ENCODE measurements at places on chromosomes 1 and 21.
A peak's percentile ranks its signal among the peaks of the same experiment; 100 is the strongest.

DNA sequence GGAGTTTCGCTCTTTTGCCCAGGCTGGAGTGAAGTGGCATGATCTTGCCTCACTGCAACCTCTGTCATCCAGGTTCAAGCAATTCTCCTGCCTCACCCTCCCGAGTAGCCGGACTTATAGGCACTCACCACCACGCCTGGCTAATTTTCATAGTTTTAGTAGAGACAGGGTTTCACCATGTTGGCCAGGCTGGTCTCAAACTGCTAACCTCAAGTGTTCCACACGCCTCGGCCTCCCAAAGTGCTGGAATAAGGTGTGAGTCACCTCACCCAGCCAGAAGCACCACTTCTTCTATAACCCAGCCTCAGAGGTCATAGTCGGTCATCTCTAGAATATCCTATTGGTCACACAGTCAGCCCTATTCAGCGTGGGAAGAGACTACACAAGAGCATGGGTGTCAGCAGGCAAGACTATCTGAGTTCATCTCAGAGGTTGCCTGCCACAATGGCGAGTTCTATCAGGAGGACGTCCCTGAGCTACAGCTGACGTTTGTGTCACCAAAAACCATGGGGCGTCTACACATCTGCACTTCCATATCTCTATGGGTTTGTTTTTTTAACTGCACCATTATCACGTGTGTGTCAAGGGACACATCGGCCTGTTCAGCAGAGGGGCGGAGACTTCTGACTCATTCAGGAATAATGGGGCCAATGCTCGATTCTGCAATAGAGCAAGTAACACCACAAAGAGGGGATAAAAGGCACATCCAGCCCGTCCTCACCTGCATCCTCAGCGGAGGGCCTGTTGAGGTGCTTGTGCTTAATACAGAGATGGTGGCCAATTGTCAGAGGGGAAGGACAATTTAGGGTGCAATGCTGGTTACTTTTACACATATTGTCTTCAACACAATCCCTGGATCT is 256.3 kb upstream of the IRF2BP2 start:
- DNase-seq = peak; percentile 42

DNA sequence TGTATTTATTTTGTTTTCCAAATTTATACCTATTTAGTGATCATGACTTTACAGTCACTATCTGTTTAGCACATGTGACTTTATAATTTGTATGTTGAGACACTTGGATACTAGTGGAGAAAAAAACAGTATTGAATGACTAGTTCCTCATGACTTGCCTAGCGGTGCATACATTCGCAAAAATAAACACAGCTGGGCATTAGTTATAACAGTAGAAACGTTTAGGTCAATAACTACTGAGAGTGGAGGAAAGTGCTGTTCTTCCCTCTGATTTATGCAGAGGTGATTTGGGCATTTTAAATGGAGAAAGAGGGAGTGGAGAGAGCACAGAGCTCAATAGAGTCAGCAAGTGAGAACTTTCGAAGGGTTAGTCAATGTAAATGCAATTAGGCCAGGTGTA is 1679.0 kb upstream of the B3GALT2 start:
- DNase-seq = no peak

GRCh38 chr1:67853704-67854103 is 20.4 kb upstream of the GNG12 start:
- DNase-seq = peak; percentile 81

DNA sequence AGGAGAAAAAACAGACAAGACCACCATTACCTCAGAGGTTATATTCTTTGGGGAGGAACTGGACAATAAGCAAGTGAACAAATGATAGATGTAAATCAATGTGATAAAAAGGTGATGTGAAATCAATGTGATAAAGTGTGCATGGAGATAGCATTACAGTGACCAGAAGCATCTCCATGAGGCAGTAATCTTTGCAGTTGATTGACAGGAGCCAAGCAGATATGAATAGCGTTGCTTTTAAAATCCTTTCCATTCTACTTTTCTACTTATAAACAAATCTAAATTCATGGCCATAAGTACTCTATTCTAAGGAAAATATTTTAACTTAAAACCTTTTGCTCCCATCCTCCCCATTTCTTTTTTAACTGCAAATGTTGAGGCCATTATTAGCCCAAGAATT is 2.8 kb upstream of the H3-3A start:
- DNase-seq = no peak

DNA sequence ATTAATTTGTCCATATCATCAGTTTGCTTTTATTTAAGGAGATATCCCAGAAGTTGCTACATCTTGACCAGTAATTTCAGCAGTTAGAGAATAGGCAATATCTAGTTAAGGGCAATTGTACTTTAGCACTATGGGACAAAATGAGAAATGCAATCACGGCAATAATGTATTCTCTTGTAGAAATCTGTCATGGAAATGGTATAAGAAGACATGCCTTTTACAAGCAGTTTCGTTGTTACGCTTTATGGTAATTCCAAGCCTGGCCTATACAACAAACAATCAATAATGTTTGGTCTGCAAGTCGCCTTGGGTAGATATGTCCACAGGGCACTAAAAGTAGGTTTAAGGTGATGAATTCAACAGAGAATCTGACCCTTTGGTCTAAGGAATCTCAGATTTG is 1.2 kb upstream of the NOS1AP start:
- no peak for DNase-seq

GRCh38 chr1:8031176-8031785 is 5.2 kb upstream of the ERRFI1 start:
- DNase-seq = peak; percentile 61

- no peak for DNase-seq
These were observed 2.0 kb upstream of the LMNA start for GRCh38 chr1:156112276-156113137.

DNA sequence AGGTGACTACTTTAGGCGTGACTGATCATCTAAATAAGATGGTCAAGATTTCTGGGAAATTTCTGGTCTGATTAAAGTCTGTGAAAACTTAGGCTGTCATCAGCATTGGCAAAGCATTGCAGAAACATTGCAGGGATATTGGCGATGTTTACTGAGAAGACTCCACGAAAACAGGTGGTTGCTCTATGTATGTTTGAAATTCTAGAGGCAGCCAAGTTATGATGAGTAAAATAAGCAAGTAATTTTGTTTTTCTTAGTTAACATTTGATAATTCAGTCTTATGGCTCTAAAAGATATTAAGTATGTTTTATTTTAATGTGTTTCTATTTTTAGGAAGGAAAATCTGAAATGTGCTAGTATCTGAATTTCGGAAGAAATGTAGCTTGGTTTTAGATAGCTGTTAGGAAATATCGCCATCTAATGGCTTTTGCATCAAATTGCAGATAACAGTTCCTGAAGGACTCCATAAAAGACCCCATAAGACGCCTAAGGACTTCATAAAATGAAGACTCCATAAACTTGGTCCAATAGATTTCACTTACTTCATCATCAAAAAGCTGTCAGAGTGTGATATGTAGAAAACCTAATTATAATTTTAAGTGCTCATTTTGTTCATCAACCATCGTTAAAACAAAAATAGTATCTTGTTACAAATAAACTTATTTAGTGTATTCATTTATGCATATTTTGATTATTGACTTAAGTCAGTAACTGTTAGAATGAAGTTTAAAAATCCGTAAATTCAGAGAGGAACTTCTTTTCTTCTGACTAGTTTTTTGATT is 344.6 kb downstream of the RYR2 start:
- DNase-seq = peak; percentile 28

- DNase-seq = peak; percentile 47
These were observed 37.8 kb downstream of the LRRC71 start for GRCh38 chr1:156958247-156958714.

- peak; percentile 61 for DNase-seq
These were observed 548 bp upstream of the CDC20 start for GRCh38 chr1:43358121-43358745.

DNA sequence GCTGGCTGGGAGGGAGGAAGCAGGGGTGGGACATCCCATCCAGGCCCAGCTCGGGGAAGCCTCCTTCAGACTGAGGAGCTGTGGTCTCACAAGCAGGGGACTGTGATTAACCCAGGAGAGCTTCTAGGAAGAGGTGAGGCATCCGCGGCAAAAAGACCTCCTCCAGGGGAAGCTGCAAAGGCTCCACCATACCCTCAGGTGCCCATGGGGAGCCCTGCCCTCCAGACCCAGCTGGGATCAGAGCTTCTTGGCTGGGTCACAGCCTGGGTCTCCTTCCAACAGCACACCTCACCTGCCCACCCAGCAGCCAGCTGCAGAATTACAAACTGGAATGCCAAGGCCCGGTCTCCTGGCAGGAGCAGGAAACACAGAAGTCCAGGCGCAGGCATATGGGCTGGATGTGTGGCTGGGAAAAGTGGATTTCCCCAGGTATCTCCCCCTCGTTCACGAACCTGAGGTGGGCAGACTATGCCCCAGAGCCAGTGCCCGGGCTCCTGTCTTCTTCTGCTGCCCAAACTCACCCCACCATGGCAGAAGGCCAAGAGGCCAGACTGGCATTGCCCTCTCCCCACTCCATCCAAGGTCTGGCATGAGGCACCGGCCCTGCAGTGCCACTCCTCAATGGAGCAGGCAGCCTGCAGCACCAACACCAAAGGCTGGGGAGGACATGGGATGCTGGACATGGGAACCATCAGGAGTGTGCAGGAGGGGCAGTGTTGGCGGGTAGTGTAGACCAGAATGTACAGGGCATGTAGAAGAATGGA is 15.4 kb upstream of the ARF1 start:
- no peak for DNase-seq

DNA sequence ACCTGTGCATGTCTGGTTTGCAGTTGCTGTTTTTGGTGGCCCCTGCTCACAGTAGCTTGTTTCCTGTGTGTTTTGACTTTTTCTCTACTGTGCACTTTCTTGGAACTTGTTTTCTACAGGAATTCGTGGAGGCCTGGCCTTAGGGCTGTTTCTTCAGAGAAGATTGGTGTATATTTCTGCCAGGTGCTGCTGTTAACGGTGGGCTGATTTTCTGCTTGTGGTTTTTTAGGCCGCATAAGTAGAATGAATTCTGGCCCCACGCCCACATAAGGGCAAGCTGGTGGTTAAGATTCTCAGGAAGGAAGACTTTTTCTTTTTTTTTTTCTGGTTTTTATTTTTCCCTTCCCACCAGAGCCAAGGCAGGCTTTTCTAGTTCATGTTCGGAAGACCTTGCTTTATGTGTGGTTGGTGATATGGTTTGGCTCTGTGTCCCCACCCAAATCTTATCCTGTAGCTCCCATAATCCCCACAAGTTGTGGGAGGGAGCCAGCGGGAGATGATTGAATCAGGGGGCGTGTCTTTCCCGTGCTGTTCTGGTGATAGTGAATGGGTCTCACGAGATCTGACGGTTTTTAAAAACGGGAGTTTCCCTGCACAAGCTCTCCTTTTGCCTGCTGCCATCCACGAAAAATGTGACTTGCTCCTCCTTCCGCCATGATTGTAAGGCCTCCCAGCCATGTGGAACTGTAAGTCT is 71.5 kb upstream of the DISP3 start:
- no peak for DNase-seq

DNA sequence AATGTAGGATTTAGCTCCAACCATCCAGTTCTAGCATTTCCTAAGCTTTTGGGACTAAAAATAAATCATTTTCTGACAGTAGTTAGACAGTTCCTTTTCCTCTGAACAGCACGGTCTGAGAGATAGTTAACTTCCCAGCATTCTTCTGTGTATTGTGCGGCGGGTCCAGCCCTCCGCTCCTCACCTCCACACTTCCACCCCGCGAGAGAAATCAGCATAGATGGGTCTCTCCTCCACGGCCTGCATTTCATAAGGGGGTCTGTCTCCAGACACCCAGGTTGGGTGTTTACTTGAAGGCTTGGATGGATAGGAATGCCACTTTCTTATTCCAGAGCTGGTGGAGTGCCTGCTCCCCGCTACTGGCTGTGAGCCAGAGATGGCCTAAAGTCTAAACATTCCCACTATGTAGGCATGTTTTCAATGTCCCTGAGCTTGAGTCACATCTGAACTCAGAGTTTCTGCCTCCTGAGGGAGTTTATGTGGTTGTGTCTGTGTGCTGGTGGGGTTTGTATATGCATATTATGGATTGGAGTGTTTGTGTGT is 38.0 kb upstream of the PPP2R5A start:
- DNase-seq = peak; percentile 16

- DNase-seq = no peak
These were observed 41.6 kb downstream of the PCNX2 start for GRCh38 chr1:233253832-233254331.

- no peak for DNase-seq
These were observed 179.8 kb downstream of the PHTF1 start for GRCh38 chr1:113579256-113580018.

DNA sequence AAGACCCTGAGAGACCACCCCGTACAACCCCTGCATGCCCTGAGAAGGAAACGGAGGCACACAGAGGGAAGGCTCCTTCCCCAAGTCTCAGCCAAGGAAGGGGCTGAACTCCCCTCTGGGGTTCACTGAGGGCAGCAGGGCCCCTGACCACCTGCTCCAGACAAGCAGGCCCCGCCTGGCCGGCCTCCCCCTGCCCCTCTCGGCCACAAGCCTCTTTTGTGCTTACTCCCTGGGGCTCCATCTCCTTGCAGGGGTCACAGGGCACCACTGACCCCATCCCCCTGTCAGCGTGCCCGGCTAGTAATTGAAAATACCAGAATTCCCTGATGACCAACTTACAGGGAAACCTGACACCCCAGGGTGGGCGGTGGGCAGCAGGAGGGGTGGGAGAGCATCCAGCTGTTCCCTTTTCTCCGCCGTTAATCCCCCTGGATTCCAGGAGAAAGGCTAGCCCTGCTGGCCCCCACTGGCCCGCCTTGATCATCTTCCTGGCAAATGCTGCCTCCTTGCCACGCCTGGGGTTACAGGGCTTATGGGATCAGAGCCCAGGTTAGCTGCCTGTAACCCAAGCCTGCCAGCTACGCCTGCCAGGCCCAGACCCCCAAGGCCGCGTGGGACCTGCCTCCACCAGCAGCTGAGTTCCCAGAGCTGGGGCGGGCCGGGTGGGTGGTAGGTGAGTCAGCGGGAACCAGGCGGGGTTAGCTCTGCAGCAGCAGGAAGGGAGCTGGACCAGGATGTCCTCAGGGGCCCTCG is 96.1 kb downstream of the LACTBL1 start:
- DNase-seq = peak; percentile 91

- no peak for DNase-seq
These were observed 8.5 kb downstream of the VPS45 start for GRCh38 chr1:150076066-150076465.

DNA sequence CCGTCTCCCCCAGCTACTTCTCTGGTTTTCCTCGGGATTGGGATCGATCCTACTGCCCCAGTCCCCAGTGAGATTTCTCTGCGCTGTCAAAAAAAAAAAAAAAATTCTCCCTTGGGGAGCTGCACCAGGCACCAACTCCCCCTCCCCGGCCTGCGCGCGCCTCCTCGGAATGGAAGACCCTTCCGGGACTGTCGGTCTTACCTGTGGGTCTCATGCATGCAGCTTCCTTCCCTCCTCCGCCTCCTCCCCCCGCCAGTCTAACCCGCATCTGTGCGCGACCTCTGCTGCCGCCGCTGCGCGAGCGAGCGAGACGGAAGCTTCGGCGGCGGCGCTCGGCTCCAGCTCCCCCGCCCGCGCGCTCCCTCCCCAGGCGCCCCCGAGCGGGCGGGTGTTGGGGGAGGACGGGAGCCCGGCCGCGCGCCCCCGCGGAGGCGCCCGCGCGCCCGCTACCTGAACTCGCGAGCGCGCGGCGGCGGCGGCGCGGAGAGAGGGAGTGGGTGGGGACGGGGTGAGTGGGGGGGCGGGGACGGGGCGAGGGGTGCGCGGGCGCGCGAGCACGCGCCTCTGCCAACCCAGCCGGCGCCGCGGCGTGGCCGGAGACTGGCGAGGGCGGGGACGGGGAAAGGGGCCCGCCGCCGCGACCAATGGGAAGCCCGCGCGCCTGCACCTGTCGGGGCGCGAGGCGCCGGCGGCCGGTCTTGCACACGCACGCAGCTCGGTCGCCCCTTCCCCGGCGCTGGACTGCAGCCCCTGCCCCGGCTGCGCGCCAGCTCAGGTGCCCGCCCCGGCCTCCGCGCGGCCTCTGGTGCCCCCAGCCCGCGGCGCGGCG is at the start of gene SUSD4:
SUSD4 (minus strand) TSS at position 321 of the 829 bp plus-strand sequence. CDS start 751 bp downstream, outside the sequence.
- peak; percentile 25 for DNase-seq
